ENCODE measurements at places on chromosomes 4 and X. TPM values are rescaled to one million over a fixed set of nuclear protein-coding genes. Genes with fewer than 3 reads are reported as not detected.

The CXCL11 gene
- not detected for total RNA-seq

The CXXC4 gene
- total RNA-seq: not detected

The ALB gene
- total RNA-seq: not detected

The PDGFRA gene
- total RNA-seq: 240 TPM

The TMEM156 gene
- 0.18 TPM for total RNA-seq

The DAPP1 gene
- total RNA-seq: not detected

The SPANXC gene
- not detected for total RNA-seq

The SLC49A3 gene
- total RNA-seq: 2.5 TPM

The RAB33A gene
- total RNA-seq: 0.65 TPM

All from cardiac atrium fibroblast (primary cell).